Left renal pelvis (tissue), 4 donors: ENCODE measurements at places on chromosomes 2 and 18.
A peak's percentile ranks its signal among the peaks of the same experiment; 100 is the strongest.

DNA sequence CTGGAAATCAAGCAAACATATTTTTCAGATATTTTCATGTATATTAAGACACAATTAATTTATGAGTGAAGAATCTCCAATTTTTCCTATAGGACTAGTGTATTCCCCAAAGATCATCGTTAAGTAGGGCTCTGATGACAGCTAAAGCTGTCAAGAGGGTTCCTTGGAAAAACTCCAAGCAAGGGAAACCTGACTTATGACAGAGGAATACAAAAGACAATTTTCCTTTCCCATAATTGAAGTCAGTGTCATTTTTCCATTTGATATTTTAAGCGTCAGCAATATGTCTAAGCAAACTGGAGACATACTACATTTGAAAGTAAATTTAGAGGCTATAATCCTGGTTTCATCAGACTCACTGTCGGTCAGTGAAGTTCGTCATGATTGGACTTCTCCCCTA is 36.1 kb downstream of the RIT2 start:
- DNase-seq: no peak

GRCh38 chr2:29281086-29281915 is 166.1 kb downstream of the CLIP4 start:
- no peak for DNase-seq

GRCh38 chr18:36299015-36299414 is 1.5 kb downstream of the FHOD3 start:
- no peak for DNase-seq

- no peak for DNase-seq
Observed at GRCh38 chr2:231213931-231214642, 15.7 kb downstream of the ARMC9 start.

- no peak for DNase-seq
Observed at GRCh38 chr2:96353032-96353561, 17.5 kb downstream of the NCAPH start.

GRCh38 chr2:204049635-204050034 is 113.1 kb downstream of the ICOS start:
- DNase-seq: no peak

- DNase-seq: no peak
Observed at GRCh38 chr18:61236356-61237057, 96.7 kb upstream of the CDH20 start.

DNA sequence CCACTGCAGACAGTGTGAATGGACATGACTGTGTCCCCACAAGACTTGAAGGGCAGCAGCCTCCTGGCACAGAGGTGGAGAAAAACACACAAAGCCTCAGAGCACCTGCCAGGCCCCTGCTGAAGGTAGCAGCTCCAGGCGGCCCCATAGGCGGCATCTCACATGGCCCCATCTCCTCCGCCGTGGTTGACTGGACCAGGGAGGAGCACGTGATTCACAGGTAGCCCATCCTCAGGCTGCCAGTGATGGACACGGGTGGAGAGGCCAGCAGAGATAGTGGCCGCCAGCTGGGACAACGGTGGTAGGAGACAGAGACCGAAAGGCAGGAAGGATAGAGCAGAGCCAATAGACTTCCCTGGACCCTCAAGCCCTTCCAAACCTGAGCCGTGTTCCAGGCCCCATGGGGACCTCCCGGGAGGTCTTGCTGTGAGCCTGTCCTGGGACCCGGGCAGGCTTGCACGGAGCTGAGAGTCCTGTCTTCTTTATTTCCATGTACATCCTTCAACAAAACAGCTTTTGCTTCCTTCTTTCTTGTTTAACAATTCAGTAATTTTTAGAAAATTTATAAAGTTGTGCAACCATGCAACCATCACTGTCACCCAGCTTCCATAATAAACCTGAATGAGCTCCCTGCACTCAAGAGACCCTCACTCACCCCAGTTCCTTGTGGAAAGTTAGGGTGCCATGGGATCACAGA is 26.9 kb downstream of the GPR55 start:
- DNase-seq: no peak

DNA sequence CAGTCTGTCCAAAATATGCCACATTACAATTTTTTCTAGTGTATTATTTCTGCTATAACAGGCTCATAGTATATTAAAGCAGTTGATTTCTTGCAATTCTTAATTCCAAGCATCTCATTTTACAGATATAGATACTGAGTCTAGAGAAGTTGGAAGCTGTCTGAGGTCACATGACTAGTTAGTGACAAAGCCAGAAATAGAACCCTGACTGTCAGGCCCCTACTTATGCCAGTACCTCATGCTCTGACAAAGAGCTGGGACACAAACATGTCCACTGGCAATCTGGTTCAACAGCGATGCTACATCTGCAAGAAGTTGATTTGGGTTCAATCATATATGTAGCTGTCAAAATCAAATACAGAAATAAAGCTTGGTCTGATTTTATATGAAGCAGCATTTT is 750.4 kb upstream of the FAM98A start:
- no peak for DNase-seq

GRCh38 chr2:232102380-232102779 is 140.9 kb downstream of the DIS3L2 start:
- DNase-seq: no peak

GRCh38 chr2:74919827-74920226 is 38.6 kb upstream of the POLE4 start:
- no peak for DNase-seq

- no peak for DNase-seq
Observed at GRCh38 chr2:23452853-23453420, 68.0 kb downstream of the KLHL29 start.

- DNase-seq: no peak
Observed at GRCh38 chr2:218896501-218897393, 16.1 kb downstream of the WNT10A start.

GRCh38 chr2:193240752-193241151 is 1046.0 kb upstream of the TMEFF2 start:
- no peak for DNase-seq

GRCh38 chr2:216001216-216002100 is 11.9 kb downstream of the MREG start:
- DNase-seq: no peak

GRCh38 chr18:6745504-6746031 is 16.1 kb downstream of the ARHGAP28 start:
- DNase-seq: no peak

GRCh38 chr2:149145314-149146295 is 107.1 kb downstream of the LYPD6B start:
- no peak for DNase-seq

GRCh38 chr18:59870623-59871130 is 29.1 kb upstream of the PMAIP1 start:
- no peak for DNase-seq

GRCh38 chr2:119429225-119429981 is 2.3 kb upstream of the TMEM37 start:
- no peak for DNase-seq

DNA sequence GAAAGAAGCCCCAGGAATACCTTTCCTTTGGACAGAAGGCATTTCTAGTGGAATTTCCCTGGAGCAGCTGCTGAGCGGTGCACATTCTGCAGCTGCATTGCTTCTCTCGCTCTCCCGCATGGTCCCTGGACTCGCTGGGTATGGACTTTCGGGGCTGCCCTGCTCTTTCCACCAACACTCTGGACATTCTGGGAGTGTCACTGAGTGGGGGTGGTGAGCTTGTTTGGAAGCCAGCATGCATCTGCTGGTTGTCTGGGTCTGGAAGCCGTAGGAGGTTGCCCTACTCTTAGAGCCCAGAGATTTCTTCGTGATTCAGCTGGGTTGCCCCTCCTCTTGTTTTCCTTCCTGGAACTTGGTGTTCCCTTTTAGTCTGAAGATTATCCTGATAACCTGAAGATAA is 52.6 kb downstream of the TWIST2 start:
- no peak for DNase-seq

DNA sequence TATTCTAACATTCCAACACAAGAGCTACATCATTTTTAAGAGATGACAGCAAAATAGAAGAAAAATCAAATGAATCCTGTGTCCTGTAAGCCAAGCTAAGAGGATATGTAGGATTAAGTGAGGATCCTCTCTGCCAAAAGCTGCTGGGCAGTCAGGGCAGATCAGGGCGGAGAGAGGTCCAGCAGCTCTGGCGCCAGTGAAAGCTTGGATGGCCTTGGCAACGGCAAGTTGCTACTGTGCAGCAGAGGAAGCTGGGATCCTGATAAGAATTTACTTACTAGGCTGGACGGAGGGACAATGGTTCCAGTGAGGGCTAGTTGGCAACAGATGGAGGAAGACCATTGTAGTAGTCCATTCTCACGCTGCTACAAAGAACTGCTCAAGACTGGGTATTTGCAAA is 391.5 kb downstream of the XIRP2 start:
- DNase-seq: no peak

DNA sequence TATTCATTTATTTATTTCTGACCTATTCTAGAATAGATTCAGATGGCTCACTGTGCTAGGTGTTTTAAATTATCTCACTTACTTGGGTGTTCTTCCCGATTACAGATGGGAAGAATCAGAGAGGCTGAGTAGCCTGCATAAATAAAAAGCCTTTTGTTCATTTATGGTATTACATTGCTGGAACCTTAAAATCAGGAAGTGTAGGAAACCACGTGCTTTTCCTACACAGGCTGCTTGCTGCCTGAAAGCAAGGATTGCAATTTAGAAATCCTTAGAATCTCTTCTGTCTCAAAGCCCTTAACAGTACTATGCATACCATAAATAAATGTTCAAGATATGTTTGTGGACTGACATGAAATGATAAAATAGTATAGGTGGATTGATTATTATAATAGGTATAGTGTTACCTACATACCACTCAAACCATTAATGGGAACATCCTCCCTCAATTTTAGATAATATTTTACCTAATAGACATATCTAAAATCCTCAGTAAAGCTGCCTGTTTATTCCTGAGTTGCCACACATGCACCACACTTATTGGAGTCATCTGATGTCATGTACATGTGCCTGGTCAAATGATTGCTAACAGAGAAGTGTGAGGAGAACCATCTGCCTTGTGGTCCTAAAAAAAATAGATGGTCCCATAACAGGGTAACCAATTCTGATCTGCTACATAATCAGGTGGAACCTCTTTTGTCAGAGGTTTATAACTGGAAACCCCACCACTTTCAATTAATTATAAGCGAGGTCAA is 73.5 kb upstream of the C2orf15 start:
- no peak for DNase-seq

DNA sequence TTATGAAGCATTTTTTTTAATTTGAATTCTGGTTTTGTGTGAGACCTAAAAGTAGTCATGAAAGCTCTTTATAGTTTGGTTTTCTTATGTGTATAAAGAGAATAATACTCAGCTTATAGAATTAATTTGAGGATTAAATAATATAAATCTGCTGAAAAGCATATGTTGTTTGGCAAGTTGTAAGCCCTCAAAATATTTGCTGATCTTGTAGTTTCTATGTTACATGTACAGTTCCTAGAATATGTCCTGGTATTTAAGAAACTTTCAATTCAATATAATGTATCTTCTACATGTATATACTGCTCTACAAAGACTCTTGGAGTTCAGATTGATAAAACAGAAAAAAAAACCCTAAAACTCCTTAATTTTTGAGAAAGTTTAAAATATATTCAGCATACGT is 605.5 kb upstream of the FAM98A start:
- DNase-seq: no peak

GRCh38 chr18:35580701-35581539 is 620 bp upstream of the GALNT1 start:
- peak; percentile 39 for DNase-seq

DNA sequence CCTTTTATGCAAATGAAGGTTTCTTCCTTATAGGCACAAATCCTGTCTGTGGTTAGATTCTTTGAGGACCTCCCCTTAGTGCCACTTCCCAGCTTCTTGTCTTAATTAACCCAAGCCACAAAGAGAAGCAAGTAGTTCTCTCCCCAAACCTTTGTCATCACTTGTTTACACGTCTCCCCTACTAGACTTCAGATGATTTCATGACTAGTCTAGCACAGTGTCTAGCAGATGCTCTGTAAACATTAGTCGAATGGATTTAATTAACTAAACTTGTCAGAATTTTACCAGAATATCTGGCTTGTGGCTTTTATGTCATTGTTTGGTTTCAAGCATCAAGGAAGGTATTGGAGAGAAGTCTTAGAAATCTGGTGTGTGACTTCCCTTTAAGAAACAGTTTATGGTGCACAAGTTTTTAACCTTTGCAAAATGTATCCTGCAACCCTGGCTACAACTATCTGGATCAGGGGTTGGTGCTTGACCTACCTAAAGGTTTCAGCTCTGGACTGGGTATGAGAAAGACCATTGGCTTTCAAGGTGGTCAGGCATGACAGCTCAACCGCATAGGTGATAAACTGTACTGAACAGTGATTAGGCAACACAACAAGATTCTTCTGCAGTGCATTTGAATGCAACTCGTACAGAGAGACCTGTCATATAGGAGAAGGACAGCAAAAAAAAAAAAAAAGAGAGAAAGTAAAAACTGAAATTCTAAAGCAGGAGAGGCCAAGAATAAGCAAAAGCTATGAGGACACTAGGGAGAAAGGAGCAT is 93.2 kb upstream of the CCDC150 start:
- DNase-seq: no peak

GRCh38 chr2:112924821-112925220 is 13.9 kb downstream of the IL37 start:
- peak; percentile 8 for DNase-seq

- no peak for DNase-seq
Observed at GRCh38 chr2:36453652-36454051, 98.1 kb downstream of the CRIM1 start.

DNA sequence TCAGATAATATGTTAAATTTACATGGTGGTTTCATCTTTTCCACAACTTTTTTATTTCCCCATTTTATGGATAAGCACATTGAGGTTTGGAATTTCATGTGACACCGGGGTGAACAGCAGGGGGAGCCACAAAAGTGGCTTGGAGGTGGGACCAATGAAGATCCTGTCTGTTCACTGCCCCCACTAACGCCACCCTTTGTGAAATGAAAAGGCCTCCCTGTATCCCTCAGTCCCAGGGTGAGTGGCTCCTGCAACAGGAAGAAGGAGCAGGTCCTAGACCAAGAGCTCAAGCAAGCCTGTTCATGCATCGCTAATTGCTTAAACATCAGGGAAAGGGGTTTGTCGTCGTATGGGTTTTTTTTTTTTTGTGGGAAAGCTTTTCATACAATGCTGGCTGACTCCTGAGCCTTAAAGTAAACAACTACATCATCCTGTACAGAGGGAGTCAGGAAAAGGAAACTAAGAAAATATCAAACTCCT is 267.8 kb upstream of the EPAS1 start:
- no peak for DNase-seq

- no peak for DNase-seq
Observed at GRCh38 chr2:172929644-172930043, 146.0 kb upstream of the MAP3K20 start.

DNA sequence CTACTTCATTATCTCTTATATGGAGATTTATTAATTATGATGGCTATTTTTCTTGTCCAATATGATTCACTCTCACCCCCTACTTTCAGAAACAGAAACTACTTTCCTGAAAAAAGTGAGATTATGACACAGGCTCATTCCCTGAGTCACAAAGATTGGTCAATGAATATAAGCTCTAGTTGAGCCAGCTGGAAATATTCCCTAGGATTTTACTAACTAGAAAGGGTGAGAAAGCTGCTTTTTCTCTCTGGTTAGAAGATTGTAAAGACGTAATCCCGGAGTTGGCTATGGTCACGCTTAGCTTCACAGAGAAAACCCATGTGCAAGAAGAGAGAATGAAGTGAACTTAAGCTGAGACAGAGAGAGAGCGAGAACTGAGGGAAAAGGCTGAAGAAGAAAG is 223.7 kb upstream of the SMAD7 start:
- no peak for DNase-seq
